ENCODE measurements at places on chromosomes 16 and 17.

DNA sequence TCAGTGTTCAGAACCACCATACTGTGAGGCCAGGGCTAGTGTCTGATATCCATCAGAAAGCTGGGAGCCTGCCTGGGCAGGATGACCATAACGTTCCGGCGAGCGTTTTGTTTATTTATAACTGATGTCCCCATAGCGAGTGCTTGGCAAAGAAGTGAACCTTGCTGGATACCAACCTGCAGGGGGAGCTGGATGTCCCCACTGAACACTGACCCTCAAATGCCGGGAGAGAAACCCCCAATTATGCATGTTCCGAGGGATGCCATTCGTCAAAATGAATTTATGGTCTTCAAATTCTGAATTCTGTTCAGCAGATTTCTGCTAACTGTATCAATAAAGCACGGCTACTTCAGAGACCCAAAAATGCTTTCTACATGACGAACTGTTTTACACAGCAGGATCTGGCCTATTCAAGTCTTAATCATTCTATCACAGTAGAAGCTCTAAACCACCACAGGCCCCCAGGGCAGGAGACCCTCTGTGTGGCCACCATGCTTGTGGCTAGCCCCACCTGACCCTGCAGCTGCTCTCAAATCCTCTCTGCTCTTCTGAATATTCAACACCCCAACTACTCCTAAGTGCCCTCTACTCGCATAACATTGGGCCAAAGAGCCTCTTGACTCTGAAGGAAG lies 15.2 kb downstream of the MED24 start:
- DNase-seq, result peak; percentile 87

- no peak for DNase-seq
Observed at GRCh38 chr17:10751563-10751962, 21.7 kb upstream of the TMEM220 start.

DNA sequence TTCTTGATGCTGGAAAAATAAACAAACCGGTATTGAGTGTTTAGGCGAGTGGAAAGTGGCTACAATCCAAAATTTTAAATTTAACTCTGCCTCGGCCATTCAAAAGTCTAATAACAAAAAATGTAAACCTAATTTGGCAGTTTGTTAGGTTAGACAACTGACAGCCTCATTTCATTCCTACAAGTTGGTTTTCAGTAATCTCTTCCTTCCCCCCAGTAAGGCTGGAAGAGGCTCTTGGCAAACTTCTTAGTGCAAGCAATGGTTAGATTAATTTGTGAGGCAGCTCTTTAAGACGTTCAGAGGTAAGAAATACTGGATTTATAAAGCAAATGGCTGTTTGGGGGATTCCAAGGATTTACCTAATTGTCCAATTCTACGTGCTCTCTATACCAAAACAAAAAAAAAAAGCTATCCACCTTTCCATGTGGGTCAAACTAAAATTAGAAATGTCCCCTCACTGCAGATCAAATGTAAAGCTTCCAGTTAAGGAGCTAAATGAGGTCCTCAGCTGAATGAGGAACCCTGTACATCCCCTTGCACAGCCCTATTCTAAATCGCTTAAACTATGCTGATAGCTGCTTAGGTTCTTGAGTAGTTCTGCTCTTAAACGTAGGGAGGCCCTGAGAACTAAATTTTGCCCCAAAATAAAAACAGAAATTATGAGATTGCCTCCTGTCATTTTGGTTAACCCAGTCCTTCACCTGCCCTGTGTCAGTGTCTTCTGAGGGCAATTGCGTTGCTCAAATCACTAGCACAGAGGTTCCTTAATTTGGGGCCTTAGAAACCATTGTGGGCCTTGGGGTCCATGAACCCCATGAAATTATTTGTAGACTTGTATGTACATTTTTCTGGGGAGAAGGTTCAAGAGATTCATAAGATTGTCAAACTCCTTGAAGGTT lies 2.9 kb downstream of the HEXIM1 start:
- DNase-seq, result no peak

- no peak for DNase-seq
Observed at GRCh38 chr17:31877911-31878702, 19.1 kb upstream of the COPRS start.

DNA sequence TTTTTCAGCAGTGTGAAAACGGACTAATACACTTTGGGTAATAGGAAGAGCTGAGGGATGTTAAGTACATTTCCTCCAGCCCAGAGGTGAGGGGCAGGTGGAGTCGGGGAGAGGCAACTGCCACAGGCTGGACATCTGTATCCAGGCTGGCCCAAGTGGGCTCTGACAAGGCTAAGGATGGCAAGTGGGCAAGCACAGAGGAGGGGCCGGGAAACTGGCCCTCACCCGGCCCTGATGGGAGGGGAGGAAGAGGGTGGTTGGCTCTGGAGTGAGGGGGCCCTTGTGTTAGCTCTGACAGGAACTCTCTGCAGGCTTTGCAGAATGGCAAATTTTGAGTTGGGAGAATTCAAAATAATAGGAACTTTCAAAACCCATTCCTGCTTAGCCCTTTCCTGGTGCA lies 251.0 kb upstream of the TNRC6C start:
- no peak for DNase-seq

GRCh38 chr17:27489045-27489715 lies 32.9 kb downstream of the KSR1 start:
- no peak for DNase-seq

DNA sequence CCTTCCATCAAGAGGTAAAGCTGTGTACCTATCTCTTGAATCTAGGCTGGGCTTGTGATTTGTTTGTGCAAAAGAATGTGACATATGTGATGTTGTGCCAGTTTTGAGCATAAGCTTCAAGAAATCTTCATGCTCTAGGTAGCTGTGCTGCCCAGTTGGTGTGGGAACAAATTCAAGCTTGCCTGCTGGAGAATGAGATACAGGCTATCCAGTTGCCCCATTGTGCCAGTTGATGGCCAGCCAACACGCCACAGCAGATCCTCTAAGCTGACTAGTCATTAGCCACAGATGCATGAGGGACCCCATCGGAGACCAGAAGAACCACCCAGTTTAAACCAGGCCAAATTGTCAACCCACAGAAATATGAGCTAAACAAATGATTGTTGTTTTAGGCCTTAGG lies 180.5 kb upstream of the MPHOSPH6 start:
- no peak for DNase-seq

GRCh38 chr16:782766-783403 lies 5.3 kb downstream of the RPUSD1 start:
- no peak for DNase-seq

- no peak for DNase-seq
Observed at GRCh38 chr17:63930951-63931575, 1.1 kb downstream of the CD79B start.

GRCh38 chr16:80656711-80657150 lies 115.9 kb downstream of the DYNLRB2 start:
- no peak for DNase-seq

DNA sequence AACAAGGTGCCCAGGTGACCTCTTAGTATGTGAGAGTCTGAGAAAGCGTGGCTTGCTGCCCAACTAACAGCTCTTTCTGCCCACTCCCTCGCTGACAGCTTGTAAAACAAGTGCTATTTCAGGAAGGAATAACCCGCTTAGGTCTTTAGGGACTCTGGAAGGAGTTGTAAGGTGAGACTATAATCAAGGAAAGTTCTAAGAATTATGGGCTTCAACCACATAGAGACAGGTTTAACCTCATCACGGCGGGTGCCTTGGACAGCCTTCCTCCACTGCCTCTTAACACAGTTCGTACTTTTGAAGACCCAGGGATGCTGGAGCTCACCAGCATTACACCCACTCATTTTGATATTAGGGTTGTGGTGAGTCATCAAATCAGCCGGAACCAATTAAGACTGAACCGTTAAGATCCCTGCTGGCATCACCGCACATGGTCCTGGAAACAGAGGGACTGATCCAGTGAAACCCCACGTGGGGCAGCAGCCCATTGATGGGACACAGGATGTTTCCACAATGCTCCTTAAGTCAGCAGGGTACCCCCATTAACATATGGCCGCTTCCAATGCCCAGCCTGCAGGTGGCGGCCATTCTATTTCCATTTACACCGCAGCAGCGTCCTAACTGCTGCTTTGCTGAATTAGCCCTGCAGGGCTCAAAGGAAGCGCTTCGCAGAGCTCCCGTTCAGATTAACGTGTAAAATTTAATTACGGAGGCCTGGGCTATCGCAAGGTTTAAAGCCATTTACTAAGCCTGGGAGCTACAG lies 176.6 kb upstream of the SDK2 start:
- peak; percentile 31 for DNase-seq

GRCh38 chr16:10979717-10980601 lies 35.6 kb downstream of the CLEC16A start:
- no peak for DNase-seq

DNA sequence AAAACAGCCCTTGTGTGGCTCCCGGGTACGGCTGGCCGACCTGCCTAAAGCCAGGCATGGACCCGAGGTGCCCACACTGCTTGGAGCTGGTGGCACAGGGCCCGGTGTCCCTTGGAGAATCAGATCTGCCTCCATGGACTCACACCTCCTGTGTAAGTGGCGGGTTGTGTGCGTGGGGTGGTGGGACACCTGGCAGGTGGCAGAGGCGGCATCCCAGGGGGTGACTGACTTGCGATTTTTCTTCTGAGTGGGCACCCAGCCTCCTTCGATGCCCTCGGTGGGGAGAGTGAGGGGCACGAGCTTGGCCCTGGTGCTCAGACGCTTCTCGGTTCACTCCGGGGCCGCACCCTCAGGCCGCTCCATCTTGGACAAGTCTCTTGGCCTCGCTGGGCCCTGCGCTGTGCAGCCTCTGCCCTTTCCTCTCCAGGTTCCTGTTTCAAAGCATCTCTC lies 35.8 kb downstream of the METRNL start:
- no peak for DNase-seq

GRCh38 chr17:46072998-46073397 lies 73.9 kb downstream of the STH start:
- DNase-seq, result no peak

DNA sequence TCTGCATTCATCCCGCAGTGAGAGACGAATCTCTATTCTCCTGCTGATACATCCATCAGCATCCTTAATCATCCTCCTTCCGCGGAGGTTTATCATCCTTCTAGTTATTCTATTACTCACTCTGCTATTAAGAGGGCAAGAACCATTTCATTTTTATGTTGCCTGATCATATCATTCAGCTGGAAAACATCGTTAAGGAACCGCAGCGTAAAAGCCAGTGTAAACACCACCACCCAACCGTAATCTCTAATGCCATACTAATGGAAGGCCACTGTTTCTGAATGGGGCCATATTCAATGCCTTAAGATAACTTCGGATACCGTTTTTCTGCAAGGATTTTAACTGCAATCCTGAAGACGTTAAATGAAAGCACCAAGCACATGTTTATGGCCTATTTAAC lies 36.7 kb upstream of the ERCC4 start:
- DNase-seq, result no peak

Data from SJCRH30 (cell line).